Kidney (tissue), 22 donors: ENCODE measurements at places on chromosomes 16 and 17.

- peaks cover 5% of the 10 kb centered on the region for H3K36me3 ChIP-seq
- H3K27ac ChIP-seq = peak overlapping the region; percentile 99
- H3K27me3 ChIP-seq = no peaks in the 10 kb centered on the region
- H3K4me3 ChIP-seq = peak overlapping the region; percentile 90
These were observed 537 bp downstream of the CNOT1 start for GRCh38 chr16:58628845-58629732.

DNA sequence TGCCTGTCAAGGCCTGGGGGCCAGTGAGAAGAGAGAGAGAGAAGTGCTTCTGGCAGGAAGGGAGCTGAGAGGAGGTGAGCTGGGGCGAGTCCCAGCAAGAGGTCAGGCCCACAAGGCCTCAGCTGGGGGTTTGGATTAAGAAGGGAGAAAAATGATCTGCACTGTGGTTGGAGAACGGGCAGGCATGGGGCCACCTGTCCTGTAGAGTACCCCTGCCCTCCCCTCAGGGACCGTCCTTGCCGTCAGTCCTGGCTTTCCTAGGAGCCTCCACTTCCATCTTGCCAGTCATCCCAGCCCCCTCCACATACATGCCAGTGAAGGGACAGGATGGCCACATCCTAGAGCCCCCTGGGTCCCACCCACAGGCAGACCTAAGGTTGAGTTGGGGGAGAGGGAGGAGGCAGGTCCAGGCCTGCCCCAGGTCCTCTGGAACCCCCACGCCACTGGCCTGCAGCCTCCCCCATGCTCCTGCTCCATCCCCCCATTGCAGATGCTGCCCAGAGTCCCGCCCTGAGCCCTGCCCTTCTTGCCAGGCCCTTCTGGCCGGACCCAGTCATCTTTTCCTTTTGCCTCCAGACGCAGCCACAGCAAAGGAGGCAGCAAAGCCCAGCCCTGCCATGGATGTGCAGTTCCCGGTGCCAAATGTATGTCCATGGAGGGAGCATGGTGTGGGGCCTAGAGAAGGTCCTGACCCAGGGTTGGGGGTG lies 18.9 kb downstream of the KATNB1 start:
- H3K27me3 ChIP-seq = no peaks in the 10 kb centered on the region
- DNase-seq = no peak
- no peaks in the 10 kb centered on the region for H3K4me1 ChIP-seq
- H3K36me3 ChIP-seq = no peaks in the 10 kb centered on the region
- no peak overlapping the region for H3K4me3 ChIP-seq
- no peak overlapping the region for H3K27ac ChIP-seq

GRCh38 chr17:72021417-72022041 lies 99.3 kb upstream of the SOX9 start:
- DNase-seq = no peak
- H3K4me1 ChIP-seq = no peaks in the 10 kb centered on the region

- no peaks in the 10 kb centered on the region for H3K4me1 ChIP-seq
- peak; percentile 47 for DNase-seq
- no peaks in the 10 kb centered on the region for H3K36me3 ChIP-seq
- H3K4me3 ChIP-seq = no peak overlapping the region
- H3K27ac ChIP-seq = no peak overlapping the region
- H3K27me3 ChIP-seq = no peaks in the 10 kb centered on the region
These were observed 57.4 kb downstream of the SLC47A1 start for GRCh38 chr17:19590912-19591551.

DNA sequence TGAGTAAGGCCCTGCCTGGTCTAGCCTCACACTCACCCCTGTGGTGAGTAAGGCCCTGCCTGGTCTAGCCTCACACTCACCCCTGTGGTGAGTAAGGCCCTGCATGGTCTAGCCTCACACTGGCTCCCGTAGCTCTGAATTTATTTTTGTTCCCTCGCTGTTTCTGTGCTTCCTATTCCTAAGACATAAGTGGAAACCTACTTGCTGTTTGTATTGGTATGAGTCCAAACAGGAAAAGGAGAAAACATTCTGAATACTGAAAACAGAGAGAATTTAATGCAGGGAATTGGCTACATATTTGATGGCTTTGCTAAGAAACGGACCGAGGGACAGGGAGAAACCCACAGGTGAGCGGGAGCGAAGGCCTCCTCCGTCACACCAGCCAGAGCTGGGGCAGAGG lies 267.8 kb downstream of the FOXL1 start:
- H3K27me3 ChIP-seq = no peaks in the 10 kb centered on the region
- no peaks in the 10 kb centered on the region for H3K4me1 ChIP-seq

- H3K27me3 ChIP-seq = no peaks in the 10 kb centered on the region
- H3K4me1 ChIP-seq = no peaks in the 10 kb centered on the region
- H3K4me3 ChIP-seq = no peak overlapping the region
- no peaks in the 10 kb centered on the region for H3K36me3 ChIP-seq
These were observed 19.2 kb upstream of the ABAT start for GRCh38 chr16:8655184-8655717.

DNA sequence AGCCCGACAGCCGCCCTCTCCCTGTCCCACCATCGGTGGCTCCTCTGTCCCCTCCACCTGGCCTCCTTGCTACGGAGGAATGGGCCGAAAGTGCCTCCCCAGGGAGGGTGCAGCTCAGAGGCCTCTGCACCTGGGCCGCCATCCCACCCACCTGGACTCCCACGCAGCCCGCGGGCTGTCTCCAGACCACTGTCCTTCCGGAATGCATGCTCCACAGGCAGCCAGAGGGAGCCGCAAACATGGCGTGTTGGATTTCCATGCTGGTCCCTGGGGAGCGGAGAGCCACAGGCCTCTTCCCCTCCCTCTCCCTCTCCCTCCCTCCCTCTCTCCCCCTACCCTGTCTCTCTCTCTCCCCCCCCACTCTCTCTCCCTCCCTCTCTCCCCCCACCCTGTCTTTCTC lies 3.0 kb downstream of the SSTR5 start:
- DNase-seq = no peak
- no peaks in the 10 kb centered on the region for H3K36me3 ChIP-seq
- H3K27me3 ChIP-seq = peaks cover 2% of the 10 kb centered on the region
- peaks cover 2% of the 10 kb centered on the region for H3K4me1 ChIP-seq

GRCh38 chr17:73667181-73667959 lies 23.1 kb upstream of the SDK2 start:
- H3K27me3 ChIP-seq = no peaks in the 10 kb centered on the region
- H3K27ac ChIP-seq = no peak overlapping the region
- no peaks in the 10 kb centered on the region for H3K36me3 ChIP-seq
- peaks cover 7% of the 10 kb centered on the region for H3K4me1 ChIP-seq

DNA sequence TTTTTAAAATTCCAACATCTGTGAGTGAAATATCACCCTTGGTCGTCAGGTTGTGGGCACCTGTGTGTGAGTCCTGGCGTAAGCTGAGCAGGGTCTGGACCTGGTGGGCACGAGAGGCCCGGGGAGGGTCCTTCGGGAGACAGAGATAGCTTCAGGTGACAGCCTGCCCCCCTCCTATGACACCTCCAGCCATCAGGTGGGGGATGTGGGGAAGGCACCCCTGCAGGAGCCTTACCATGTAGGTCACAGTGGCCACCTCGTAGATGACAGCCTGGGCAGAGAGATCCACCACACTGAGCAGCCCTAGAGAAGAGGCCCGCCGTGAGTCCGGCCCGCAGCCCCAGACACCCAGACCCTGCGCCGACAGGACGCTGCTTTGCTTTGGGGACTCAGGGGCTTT lies 11.2 kb downstream of the SLC47A2 start:
- H3K4me3 ChIP-seq = no peak overlapping the region
- H3K4me1 ChIP-seq = peaks cover 14% of the 10 kb centered on the region
- no peak for DNase-seq
- no peaks in the 10 kb centered on the region for H3K27me3 ChIP-seq

DNA sequence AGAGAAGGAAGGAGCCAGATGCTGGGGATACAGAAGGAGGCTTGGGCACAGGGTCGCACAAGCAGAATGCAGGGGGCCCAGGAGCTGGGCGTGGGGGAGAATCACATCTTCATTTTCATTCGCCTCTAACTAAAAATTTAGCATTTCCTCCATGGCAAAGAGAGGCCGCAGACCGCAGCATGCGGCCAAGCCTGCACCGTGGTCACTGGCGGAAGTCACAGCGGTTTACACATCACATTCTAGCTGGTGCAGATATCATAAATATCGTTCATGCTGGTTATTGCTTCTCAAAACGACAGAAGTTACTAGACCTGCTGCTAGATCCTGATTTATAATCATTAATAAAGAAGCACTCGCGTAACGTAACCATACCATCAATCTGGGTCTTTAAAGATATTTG lies 162.0 kb downstream of the NTN1 start:
- no peak overlapping the region for H3K27ac ChIP-seq
- H3K36me3 ChIP-seq = no peaks in the 10 kb centered on the region
- no peak overlapping the region for H3K4me3 ChIP-seq
- no peaks in the 10 kb centered on the region for H3K4me1 ChIP-seq
- no peak for DNase-seq
- H3K27me3 ChIP-seq = no peaks in the 10 kb centered on the region

DNA sequence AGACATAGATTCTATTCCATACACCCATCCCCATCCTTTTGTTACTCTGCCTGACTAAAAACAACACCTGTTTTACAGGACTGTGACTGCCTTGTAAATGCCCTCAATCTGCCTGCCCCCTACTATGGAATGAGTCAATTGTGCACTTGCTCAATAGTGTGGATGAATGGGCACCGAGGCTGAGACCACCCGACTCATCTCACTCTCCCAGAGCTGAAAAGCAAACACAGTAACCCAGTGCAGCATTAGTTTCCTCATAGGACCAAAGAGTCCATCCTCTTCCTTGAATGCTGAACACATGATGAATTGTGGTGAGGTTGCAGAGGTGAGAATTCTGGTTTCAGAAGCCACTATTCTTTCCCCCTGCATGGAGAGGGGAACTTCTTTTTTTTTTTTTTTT lies 233.7 kb downstream of the ZFHX3 start:
- no peak for DNase-seq
- no peaks in the 10 kb centered on the region for H3K27me3 ChIP-seq
- no peaks in the 10 kb centered on the region for H3K4me1 ChIP-seq
- peaks cover 4% of the 10 kb centered on the region for H3K36me3 ChIP-seq
- no peak overlapping the region for H3K4me3 ChIP-seq

GRCh38 chr16:86874141-86874540 lies 295.8 kb downstream of the FOXL1 start:
- peaks cover 2% of the 10 kb centered on the region for H3K27me3 ChIP-seq
- no peaks in the 10 kb centered on the region for H3K4me1 ChIP-seq
- no peak overlapping the region for H3K4me3 ChIP-seq
- H3K36me3 ChIP-seq = no peaks in the 10 kb centered on the region
- DNase-seq = no peak
- no peak overlapping the region for H3K27ac ChIP-seq

GRCh38 chr16:2953706-2954627 lies 10.1 kb upstream of the KREMEN2 start:
- peak; percentile 63 for DNase-seq
- H3K4me1 ChIP-seq = no peaks in the 10 kb centered on the region
- H3K27me3 ChIP-seq = no peaks in the 10 kb centered on the region
- no peak overlapping the region for H3K27ac ChIP-seq
- H3K36me3 ChIP-seq = no peaks in the 10 kb centered on the region

GRCh38 chr16:81366316-81366932 lies 51.7 kb downstream of the GAN start:
- H3K4me3 ChIP-seq = no peak overlapping the region
- no peaks in the 10 kb centered on the region for H3K4me1 ChIP-seq
- H3K36me3 ChIP-seq = no peaks in the 10 kb centered on the region
- peak; percentile 77 for DNase-seq
- H3K27me3 ChIP-seq = no peaks in the 10 kb centered on the region
- no peak overlapping the region for H3K27ac ChIP-seq

- DNase-seq = no peak
- no peak overlapping the region for H3K4me3 ChIP-seq
- no peaks in the 10 kb centered on the region for H3K36me3 ChIP-seq
- H3K4me1 ChIP-seq = peaks cover 3% of the 10 kb centered on the region
- H3K27ac ChIP-seq = peak overlapping the region; percentile 20
These were observed 26.9 kb downstream of the NSMCE1 start for GRCh38 chr16:27241658-27242057.

- H3K4me3 ChIP-seq = peak overlapping the region; percentile 57
- peaks cover 3% of the 10 kb centered on the region for H3K27me3 ChIP-seq
- H3K4me1 ChIP-seq = no peaks in the 10 kb centered on the region
- no peak overlapping the region for H3K27ac ChIP-seq
These were observed 41.1 kb downstream of the AHSP start for GRCh38 chr16:31568577-31569359.

- no peaks in the 10 kb centered on the region for H3K27me3 ChIP-seq
- H3K36me3 ChIP-seq = peaks cover 11% of the 10 kb centered on the region
- DNase-seq = no peak
- no peak overlapping the region for H3K4me3 ChIP-seq
- H3K4me1 ChIP-seq = peaks cover 8% of the 10 kb centered on the region
These were observed 63.0 kb downstream of the SMG6 start for GRCh38 chr17:2240541-2240940.

- DNase-seq = no peak
- H3K4me1 ChIP-seq = no peaks in the 10 kb centered on the region
- no peaks in the 10 kb centered on the region for H3K27me3 ChIP-seq
- no peak overlapping the region for H3K27ac ChIP-seq
- H3K36me3 ChIP-seq = no peaks in the 10 kb centered on the region
These were observed 601.4 kb upstream of the SALL1 start for GRCh38 chr16:51752438-51752995.

- no peaks in the 10 kb centered on the region for H3K27me3 ChIP-seq
- H3K4me3 ChIP-seq = no peak overlapping the region
- no peaks in the 10 kb centered on the region for H3K36me3 ChIP-seq
- no peak overlapping the region for H3K27ac ChIP-seq
- H3K4me1 ChIP-seq = no peaks in the 10 kb centered on the region
These were observed 187.0 kb upstream of the CDH13 start for GRCh38 chr16:82439678-82440293.

- no peak for DNase-seq
- no peaks in the 10 kb centered on the region for H3K36me3 ChIP-seq
- H3K27ac ChIP-seq = no peak overlapping the region
- no peaks in the 10 kb centered on the region for H3K4me1 ChIP-seq
These were observed 69.9 kb downstream of the IRX5 start for GRCh38 chr16:55000595-55000994.

GRCh38 chr16:80299416-80299815 lies 241.4 kb upstream of the DYNLRB2 start:
- H3K36me3 ChIP-seq = no peaks in the 10 kb centered on the region
- DNase-seq = no peak
- H3K4me3 ChIP-seq = no peak overlapping the region

DNA sequence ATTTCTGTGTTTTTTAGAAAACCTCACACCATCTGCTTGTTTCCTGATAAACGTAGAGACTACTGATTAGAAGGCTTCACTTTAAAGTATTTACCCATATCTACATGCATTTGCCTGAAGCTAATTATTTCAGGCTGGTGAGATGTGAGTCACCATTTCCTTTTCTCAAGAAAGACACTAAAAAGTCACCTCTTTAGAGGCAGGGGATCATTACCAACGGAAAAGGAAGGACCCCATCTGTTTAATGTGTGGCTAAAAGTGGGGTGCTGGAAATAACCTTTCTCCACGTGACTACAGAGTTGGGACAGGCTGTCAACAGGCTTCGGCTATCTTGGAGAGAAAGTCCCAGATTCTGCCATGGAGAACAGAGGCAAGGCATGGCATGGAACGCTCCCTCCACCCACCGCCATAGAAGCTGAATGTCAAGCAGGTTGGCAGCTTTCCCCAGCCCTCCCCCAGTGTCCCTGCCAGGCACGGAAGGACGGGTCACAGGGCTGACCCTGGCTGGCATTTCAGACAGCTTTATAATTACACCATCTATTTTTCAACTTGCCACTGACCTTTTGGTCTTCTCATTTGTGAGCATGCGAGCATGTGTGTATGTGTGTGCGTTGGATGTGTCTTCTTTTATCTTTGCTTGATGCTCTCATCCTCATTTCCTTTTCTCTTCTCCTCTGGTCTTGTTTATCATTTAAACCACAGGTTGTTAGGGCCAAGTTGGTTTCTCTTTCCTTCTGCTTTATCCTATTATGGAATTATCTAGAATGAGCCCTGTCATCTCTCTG lies 157.0 kb downstream of the CPPED1 start:
- no peak for DNase-seq
- H3K4me3 ChIP-seq = no peak overlapping the region
- H3K27me3 ChIP-seq = no peaks in the 10 kb centered on the region
- peaks cover 3% of the 10 kb centered on the region for H3K4me1 ChIP-seq
- H3K27ac ChIP-seq = no peak overlapping the region
- no peaks in the 10 kb centered on the region for H3K36me3 ChIP-seq
